ENCODE measurements at places on chromosomes 2 and 18.

DNA sequence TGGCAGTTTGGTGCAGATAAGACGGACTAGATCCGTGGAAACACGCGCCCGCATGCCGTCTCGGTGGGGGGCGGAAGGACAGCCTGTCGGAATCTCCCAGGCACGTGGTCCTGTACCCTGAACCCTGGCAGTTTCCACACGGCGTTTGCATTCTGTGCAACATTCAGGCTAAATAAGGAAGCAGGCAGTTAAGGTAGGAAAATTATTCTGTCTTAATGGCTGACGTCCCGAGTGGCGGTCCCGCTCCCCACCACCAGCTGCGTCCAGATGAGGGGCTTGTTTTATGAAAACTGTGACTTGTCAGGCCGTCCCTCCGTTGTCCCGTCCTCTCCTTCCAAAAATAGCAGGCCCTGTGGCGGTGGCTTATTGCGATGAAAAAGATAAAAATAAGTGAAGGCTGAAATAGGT lies 120.2 kb downstream of the NFATC1 start:
- DNase-seq, result no peak

DNA sequence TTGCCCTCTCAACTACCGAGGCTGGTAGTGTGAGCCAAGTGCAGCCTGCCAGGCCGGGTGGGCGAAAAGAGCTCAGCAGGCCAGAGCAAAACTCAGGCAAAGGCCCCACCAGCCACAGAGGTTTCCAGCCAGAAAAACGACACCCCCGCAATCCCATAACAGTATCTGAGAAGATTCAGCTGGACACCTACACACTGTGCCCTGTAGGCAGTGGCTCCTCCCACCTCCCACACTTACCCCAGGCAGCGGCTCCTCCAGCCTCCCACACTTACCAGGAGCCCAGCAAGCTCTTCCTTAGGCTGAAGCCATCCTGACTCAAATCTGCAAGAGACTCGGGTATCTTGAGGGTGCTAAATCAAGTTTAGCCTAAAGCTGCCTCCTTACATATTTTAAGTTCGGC lies 15.6 kb upstream of the TMEM18 start:
- no peak for DNase-seq

DNA sequence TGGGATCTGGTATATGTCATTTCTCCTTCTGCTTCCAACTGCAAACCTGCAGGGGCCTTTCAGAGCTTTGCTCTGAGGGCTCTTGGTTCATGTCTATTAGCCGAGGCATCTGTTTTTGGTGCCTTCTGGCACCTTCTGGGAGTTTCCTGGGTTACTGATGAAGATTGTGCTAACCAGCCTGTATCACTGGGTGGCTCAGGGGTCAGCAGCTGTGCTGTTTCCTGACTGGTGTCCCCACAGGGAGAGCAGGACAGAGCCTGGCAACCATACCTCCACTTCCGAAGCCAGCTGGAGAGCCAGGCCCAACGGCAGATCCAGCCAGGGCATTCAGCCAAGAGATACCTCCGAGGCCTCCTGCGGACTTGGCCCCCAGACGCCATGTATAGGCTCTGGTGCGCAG lies 17.5 kb downstream of the KIAA2012 start:
- DNase-seq, result no peak

DNA sequence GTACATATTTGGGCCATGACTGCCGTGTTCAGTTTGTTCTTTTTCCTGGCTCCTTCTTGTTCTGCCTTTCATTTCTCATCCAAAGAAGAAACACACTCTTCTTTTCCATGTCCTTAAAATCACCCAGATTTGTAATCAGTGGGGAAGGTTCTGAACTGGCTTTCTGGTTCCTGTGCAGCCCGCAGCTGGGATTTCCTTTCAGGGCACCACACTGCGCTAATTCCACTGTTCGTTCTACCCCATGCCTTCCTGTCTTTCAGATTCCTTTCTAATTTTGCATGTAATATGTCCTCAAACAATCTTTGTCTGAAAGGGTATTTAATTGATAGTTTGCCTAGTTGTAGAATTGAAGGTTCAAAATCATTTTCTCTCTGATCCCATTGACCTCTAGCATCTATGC lies 94.1 kb downstream of the HS1BP3 start:
- no peak for DNase-seq

GRCh38 chr2:72183016-72183415 lies 35.4 kb upstream of the CYP26B1 start:
- DNase-seq, result no peak

- DNase-seq, result no peak
These were observed 73.1 kb upstream of the STK17B start for GRCh38 chr2:196244516-196244915.

DNA sequence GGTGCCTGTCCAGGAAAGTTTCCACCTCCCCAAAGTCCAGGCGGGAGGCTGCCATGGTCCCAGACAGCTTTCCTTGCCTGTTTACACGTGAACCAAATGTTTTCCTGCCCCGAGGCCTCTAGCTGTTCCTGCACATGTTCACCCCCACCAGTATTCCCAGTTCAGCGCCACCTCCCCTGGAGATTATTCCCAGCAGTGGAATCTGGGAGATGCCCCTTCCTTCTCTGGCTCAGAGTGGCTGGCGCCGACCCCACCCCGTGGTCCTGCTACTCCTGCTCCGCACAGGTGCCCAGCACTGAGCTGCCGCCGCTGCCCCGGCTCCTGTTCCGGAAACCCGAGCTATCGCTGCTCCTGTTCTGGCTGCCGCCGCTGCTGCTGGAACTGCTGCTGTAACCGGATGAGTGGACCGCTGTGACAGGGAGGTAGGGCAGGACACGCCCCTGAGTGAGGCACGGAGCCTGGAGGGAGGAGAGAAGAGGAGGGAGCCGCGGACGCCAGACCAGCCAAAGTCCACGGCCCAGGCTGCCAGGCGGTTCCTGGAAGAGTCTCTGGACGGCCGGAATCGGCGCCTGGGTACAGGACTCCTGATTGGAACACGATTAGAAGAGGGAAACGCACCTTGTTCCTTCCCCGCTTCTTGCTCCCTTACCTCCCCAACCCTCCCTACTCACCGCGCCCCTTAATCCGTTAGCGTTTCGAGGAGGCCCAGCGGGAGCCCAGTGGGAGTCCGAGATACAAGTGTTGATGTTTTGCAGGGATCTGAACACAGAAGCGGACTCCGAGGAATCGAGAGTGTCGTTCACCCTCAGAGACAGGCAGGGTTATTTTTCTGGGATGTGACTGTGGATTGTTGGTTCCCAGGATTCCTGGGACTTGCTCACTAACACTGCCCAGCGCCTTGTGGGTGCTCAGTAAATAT lies at the start of gene PDE11A:
Gene PDE11A (minus strand): TSS at position 395 of the 919 bp plus-strand sequence. CDS start 340 bp downstream, at position 55.
- no peak for DNase-seq

- DNase-seq, result no peak
These were observed 158.4 kb downstream of the UBE2E3 start for GRCh38 chr2:181138816-181139215.

DNA sequence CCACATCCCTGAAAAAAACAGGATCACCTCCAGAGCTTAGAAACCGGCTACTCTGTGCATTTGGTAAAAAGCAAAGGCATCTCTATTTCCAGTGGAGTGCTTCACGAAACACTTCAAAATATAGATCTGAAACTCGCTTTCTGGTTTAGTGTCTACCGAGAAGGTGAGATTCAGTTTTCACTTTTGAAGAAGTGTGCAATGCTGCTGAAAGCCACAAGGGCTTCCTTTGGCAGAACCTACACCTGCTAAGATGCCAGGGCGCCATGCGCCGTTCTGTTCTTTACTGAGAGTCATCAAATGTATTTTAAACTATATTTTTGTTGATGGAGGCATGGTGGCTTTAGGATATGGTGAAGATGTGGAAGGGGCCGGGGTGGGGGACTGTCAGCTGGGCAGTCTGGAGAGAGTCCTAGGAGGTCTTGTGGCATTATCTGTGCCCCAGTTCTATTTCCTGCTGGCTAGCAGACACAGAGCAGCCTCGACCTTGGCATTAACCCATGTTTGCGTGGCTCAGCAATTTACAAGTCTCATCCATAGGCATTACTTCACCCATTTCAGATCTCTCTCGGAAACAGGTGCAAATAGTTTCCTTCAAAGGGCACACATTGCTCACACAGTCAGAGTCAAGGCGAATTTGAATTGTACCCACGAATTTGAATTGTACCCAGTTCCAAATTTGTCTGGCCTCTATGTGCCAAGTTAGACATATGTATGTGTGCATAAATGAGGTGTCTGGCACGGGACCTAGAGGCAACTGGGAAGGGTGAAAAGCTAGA lies 46.7 kb upstream of the KCNF1 start:
- DNase-seq, result no peak

DNA sequence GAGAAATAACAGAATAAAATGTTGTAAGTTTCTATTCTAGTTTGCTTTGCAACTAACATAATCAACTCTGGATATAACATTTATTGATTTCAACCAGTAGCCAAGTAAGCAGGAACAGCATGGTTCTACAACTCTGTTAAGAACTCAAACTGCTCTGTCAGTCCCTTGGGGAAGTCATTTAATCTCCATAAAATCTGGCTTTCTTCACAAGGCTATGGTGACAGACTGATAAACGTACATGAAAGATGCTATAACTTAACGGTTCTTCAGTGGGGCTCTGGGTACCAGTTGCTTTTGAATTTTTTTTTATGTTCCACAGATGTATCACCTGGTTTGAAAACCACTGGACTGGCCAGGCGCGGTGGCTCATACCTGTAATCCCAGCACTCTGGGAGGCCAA lies 10.3 kb downstream of the PSME4 start:
- DNase-seq, result no peak

DNA sequence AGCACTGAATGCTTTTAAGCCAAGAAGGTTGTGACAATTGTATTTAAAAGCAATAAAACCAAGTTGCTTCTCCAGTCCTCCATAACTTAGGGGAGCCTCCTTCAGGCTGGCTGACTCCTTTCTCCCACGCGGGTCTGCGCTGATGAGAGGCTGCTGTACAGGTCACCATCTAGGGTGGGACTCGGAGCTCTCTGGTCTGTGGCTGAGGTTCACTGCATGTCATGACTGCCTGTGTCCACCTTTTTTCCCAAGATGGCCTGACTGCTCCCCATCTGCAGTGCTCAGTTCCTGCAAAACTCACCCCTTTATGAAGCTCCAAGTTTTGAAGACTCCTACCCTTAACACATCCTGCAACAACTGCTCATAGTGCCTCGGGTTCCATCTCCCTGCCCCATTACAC lies 194.4 kb downstream of the AFF3 start:
- no peak for DNase-seq

GRCh38 chr2:205681401-205682238 lies 681 bp upstream of the NRP2 start:
- DNase-seq, result no peak

DNA sequence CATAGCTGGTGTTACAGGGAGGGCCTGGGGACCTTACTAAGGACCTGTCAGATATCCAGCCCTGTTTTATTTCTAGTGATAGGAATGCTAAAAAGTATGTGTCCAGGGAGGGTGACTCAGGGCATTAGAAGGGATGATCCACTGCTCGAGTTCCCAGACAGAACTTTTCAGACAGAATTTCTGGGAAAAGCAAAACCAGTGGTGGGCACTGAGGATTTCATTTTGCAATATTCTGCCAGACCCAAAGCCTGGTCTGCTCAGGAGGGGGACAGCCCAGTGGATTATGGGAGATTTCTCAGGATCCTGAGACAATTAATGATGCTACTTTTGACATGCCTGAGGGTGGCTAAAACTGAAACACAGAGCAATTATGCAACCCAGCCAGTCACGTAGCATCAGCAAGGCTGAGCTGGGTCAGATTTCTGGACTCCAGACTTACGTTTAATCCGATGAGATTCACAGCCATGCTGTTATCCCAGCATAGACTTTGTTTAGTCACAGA lies 4.7 kb upstream of the KCNE4 start:
- no peak for DNase-seq

- no peak for DNase-seq
These were observed 2.6 kb downstream of the MAB21L4 start for GRCh38 chr2:240893363-240893844.

- no peak for DNase-seq
These were observed 60.2 kb downstream of the RMDN2 start for GRCh38 chr2:37985333-37985732.

GRCh38 chr2:118249531-118249930 lies 161.3 kb downstream of the INSIG2 start:
- DNase-seq, result no peak

- no peak for DNase-seq
These were observed 644.2 kb upstream of the SETBP1 start for GRCh38 chr18:44036501-44036900.

GRCh38 chr2:191030521-191031154 lies 16.7 kb upstream of the STAT1 start:
- DNase-seq, result no peak

DNA sequence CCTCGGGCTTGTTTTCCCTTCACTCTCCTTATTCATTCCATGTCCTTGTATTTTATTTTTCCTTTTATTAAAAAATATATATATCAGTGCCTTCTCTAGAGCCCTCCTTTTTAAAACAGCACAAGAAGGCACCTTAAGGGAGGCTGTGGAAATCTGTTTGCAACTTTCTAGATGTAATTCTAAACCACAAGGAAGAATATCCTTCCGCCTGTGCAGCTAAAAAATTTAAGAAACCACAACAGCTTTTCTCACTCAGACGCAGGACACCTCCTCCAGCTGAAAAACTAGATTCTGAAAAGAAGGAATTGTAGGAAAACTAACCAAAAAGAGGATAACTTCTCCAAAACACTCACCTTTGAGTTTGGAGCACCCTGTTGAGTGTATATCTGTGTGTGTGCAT lies 142.2 kb downstream of the BCL11A start:
- DNase-seq, result no peak

DNA sequence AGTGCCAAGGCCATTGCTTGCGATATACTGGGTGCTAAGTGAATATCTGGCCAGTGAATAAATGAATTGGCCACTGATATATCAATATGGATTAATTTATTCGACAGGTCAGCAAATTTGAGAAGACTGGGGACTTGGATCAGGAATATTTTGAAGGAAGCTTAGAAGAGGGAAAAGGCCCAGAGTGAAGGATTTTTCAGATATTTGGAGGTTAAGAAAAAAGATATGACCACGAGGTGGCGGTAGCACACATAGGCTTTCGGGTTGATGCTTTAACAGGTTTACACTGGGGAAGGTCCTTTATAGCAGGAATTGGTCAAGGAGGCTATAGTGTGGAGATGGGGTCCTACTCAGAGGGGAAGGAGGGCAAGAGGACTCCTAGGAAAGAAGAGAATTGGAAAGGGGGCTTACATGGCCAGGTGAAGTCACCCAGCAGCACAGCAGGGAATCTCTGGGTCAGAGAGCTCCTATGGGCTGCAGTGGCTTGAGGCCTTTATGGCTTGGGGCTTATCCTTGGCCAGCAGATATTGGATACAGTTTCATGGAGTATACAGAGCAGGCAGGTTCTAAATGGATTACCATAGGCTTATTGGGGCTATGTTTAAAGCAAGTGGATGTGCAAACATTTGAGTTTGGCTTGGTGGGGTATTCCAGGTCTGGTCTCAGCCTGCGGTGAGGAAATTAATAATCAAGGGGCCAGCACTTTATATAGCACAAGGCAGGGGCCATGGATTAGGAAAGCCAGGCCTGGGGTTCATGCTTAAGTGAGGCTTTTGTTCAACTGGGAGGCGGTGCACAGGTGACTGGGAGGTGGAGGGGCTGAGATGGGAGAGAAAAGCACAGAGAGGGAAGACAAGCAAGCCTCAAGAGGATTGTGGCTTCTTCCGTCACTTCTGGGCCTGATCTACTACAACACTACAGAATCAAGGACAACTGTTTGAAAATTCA lies 9.7 kb downstream of the IL1RN start:
- peak; percentile 10 for DNase-seq

GRCh38 chr2:188979187-188980114 lies 5.3 kb downstream of the COL3A1 start:
- no peak for DNase-seq
